NCI-H82 (cell line): ENCODE measurements at places on chromosomes 3 and 15.

DNA sequence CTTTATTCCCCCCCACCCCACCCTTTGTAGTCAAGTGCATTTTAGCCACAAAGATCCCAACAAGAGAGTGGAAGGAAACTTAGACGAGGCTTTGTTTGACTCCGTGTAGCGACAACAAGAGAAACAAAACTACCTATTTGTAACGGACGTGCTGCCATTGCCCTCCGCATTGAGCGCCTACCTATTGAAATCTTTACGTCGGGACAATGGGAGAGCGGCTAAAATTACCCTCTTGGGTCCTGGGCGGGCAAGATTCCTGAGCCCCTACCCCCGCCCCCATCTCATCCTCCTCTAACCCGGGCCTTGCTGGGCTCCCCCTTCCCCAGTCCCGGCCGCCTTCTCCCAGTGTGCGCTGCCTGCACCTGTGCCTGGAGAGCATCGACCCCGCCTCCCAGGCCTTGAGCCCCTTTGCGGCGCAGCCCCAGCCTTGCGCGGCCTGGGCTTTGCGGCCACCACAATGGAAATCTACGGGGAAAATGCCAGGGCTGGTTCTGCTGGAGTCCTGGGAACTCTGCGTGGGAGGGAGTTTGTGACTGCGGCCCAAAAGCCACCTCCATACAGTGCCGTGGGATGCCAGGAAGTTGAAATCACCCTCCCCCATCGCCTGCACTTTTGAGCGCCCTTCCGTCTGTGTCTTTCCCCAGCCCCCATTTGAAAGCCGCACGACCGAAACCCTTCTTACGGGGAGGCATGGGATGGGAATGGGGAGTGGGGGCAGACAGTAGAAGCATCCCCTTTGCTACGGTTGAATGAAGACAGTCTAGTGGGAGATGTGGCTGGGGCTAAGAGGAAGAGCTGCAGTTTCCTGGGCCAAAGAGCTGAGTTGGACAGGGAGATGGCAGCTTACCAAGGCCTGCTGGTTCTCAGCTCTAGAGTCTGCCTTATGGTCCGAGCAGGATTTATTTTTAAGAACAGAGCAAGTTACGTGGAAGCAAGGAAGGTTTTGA lies 1.1 kb upstream of the SOX2 start:
- no peak for DNase-seq

DNA sequence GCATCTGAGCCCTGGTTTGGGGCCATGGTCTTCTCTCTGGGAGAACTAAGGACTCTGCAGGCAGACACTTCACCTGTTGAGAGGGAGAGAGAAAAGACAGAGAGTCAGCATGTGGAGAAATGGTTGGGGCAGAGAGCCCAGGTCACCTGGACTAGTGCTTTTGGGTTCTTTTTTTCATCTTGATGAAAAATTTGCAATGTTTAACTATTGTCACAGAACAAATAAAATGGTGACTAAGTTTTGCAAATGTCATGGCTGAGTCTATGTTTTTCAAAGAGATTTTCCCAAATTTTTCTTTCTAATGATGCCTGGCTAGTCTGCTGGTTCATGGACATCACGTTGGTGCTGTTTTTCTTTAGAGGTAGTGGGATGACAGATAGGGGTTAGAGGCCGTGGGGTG lies 17.8 kb downstream of the FAH start:
- DNase-seq = no peak

GRCh38 chr3:150494411-150494977 lies 51.8 kb downstream of the SERP1 start:
- no peak for DNase-seq

GRCh38 chr3:147672035-147672434 lies 262.9 kb downstream of the ZIC1 start:
- no peak for DNase-seq

DNA sequence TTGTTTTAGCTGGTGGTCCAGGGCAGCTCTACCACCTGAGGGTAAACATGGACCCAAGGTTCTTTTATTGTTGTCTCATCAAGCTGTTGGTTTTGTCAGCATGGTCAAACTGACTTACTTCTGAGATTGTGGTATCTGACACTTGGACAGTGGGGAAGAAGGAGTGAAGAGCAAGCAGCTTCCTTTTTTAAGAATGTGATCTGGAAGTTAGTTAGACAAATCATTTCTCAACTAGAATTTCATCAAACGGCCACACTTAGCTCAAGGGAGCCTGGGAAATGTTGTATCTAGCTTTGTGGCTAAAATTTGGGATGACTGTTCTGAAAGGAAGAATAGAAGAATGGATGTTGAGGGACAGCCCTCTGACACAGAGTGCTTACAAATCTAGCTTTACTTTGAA lies 215.2 kb downstream of the ZNF621 start:
- no peak for DNase-seq

DNA sequence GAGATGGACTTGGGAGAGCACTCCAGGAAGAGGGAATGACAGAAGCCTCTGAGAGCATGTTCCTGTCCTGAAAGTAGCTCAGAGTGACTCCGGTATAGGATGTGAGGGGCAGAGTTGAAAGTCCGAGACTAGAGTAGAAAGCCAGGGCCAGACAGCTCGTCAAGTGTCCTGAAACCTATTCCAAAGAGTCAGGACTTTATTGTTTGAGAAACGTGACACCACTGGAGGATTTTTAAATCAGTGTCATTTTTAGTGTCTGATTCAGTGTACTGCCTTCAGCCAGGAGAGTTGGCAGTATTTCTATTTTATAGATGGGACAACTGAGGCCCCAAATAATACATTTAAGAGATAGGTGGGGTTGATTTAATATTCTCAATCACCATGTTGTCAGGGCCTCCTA lies 1.6 kb upstream of the RBMS3 start:
- no peak for DNase-seq
